GM23338 (cell line): ENCODE measurements at places on chromosomes 12 and 14.

- no peak for DNase-seq
Measured at GRCh38 chr14:98120831-98121464, 1151.0 kb downstream of the BCL11B start.

DNA sequence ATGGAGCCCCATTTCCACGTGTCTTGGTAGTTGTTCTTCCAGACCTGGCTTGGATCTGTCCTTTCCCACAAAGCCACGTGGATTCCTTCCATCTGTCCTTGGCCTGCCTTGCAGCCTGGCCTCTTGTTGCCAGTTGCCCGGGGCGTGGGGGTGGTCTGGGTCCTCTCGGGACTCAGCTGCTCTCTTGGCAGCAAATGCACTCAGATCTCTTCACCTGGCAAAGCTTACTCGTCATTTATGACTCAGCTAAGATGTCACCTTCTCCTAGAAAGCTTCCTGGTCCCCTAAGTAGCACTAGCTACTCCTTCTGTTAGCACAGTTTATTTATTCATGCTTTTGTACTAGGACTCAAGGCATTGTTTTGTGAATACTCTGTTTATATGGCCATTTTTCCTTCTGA lies 13.6 kb downstream of the PLEKHG3 start:
- DNase-seq, result no peak

DNA sequence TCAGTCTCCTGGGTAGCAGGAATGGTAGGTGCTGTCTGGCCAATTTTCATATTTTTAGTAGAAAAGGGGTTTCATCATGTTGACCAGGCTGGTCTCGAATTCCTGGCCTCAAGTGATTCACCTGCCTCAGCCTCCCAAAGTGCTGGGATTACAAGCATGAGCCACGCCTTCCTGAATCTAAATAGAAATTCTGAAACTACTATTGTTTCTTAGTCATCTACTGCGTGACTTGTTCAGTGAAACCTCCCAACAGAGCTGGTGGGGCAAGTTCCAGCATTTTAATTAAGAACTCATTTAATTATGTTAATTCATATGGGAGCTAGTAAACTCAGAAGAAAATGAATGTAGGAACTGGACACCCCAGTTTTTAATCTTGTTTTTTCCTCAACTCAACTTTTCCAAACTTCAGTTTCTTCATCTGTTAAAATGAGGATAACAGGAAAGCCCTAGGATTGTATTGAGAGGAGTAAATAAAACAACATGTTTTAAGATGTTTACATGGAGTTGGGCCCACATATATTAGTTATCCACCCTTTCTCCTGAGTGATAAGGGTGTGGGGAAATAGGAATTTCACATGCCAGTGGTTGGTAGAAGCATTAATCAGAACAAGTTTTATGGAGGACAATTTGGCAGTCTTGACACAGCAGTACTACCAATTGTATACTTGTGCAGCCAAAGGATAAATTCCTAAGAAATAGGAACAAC lies 335.8 kb upstream of the E2F7 start:
- DNase-seq, result no peak

DNA sequence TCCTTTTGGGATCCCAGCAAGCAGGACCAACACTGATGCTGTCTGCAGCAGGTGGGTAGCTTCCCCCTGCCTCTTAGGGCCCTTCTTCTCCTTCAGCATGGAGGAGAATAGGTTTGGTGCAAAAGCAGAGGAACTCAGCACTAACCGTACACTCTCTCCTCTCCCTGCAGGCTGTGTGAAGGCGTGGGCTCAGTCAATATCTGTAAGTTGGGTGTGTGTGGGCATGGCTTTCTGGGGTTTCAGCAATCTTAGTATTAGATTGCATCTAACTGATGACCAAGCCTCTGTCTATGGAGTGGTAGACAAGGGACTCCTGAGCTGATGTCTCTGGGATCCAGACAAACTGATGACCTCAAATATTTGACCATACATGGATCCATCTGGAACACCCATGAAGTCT lies 14.3 kb downstream of the KRT85 start:
- no peak for DNase-seq

DNA sequence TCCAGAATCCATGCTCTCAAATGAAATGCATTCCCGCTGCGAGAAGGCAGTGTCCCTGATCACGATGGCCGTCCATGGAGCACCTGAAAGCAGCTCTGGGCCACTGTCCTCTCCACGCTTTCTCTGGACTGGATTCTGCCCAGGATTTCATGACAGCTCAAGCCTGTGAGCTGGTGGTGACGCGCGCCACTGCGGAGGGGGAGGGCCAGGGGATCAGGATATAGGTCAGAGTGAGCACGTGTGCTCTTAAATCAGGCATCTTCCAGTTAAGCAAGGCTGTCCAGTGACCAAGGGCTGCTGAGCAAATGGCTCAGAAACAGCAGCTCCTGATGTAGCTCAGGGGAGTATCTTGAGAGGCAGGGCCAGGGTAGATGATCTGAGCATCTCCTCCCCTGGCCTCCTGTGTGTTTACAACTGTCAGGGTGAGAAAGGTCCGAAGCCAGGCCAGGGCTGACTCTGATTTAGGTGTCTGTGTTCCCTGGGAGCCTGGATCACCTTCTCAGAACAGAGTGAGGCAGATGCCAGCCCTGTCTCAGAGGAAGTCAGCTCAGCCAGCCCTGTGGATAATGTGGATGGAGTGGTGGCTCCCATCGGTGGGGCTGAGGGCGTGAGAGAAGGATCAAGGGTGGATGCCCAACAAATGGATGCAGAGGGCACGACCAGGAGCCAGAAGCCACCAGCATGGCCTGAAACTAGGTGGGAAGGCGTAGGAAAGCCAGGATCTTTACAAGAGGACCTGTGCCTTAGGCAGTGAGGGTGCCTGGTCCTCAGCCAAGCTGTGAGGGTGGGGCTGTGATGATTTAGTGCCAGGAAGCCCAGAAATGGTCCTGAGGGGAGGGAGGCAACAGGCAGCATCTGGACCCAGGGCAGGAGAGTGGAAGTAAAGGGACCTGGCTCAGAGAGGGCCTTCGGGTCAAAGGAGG lies 55.3 kb downstream of the ELK3 start:
- DNase-seq, result no peak

GRCh38 chr12:68557011-68557730 lies 53.5 kb upstream of the RAP1B start:
- no peak for DNase-seq
